ENCODE measurements at places on chromosomes 3 and 15. TPM values are rescaled to one million over a fixed set of nuclear protein-coding genes. Genes with fewer than 3 reads are reported as not detected.

Gene CNTN3
- 5.2 TPM for total RNA-seq

Gene ALDH1A2
- total RNA-seq = 10.4 TPM

Gene PLCH1
- total RNA-seq = 0.50 TPM

DNA sequence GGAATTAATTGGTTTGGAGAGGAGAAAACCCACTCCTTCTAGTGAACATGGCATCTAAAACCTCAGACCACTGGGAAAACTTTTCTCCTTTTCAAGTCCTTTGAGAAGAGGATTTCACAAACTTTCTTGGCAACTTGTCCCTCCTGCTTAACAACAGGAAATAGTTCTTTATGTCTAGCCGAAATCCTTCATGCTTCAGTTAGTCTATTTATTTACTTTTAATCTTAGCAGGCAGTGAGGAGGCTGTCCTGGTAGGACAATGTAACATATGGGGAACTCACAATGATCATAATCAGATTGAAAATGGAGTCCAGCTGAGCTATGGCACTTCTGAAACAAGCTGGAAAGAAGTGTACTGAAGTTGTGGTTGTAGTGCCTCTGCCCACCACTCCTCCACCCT, 50.6 kb downstream of the KY start:
- DNase-seq = no peak

Gene LYZL4
- not detected for total RNA-seq
